ENCODE measurements at places on chromosomes 5 and 9.

GRCh38 chr9:93599571-93600403 is 23.4 kb downstream of the PHF2 start:
- DNase-seq: no peak

GRCh38 chr9:68979538-68980314 is 34.2 kb downstream of the PRKACG start:
- no peak for DNase-seq

DNA sequence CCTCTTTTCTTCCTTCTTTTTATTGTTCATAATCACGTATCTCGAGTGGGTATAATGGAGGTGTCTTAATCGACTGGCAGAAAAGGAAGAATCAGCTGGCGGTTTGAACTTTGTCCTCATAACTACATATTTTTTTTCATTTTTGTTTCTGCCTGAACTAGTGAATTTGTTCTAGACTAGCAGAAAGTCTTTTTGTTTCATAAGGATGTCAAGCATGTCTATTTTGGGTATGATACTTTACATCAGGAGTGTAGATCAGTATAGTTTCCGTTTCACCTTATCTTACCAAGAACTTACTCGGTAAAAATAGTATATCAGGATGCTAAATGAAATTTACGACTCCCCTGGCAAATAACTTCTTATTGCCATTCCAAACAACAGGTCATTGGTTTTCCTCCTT is 278.9 kb downstream of the CHSY3 start:
- DNase-seq: no peak

DNA sequence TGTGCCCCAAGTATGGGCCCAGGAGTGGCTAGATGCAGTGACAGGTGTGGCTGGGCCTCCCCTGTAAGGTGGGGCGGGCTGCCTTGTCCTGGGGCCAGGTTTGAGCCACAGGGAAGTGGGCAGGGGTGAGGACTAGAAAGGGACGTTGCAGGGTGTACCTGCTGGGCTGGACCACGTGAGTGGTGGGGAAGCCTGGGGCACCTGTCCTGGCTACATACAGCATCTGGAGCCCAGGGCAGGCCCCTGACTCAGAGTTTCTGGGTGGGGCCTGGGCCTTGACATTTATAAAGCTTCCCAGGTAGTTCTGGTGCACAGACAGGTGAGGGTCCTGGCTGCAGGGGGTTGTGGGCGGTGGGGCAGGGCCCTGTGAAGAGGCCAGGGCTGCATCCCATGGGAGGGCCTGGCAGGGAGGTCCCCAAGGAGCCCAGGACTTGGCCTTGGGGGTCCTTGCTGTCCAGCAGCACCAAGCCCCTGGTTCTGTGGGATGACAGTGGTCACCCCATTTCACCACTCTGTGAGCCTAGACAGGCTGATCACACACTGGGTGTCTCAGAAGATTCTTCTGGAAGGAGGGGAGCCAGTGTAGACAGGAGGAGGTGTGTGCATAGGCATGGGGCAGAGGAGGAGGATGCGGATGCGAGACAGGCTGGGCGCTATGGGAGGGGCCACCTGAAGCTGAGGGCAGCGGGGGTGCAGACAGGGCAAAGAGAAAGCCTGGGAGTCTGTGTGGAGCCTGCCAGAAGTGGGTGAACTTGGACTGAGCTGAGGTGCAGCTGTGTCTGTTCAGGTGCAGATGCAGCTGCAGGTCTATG is 94.0 kb downstream of the PHF2 start:
- DNase-seq: no peak

GRCh38 chr5:38473008-38473407 is 83.4 kb downstream of the LIFR start:
- no peak for DNase-seq

DNA sequence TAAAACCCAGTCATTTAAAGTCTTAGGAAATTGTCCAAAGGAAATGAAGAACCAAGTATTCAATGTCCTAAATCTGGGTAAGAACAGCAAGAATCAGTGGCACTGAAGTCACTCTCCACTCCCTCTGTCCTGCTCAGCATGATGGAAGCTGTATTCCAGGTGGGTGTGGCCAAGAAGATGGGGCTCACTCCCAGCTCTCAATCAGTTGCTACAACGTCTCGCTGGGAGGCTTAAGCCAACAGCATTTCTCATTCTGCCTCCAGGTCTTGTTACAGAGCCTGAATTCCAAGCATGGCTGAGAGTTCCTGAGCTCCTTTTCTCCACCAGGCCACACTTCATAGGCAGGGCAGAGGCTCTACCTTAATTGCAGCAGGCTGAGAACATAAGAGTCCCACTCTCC is 41.2 kb upstream of the TRIO start:
- DNase-seq: no peak

DNA sequence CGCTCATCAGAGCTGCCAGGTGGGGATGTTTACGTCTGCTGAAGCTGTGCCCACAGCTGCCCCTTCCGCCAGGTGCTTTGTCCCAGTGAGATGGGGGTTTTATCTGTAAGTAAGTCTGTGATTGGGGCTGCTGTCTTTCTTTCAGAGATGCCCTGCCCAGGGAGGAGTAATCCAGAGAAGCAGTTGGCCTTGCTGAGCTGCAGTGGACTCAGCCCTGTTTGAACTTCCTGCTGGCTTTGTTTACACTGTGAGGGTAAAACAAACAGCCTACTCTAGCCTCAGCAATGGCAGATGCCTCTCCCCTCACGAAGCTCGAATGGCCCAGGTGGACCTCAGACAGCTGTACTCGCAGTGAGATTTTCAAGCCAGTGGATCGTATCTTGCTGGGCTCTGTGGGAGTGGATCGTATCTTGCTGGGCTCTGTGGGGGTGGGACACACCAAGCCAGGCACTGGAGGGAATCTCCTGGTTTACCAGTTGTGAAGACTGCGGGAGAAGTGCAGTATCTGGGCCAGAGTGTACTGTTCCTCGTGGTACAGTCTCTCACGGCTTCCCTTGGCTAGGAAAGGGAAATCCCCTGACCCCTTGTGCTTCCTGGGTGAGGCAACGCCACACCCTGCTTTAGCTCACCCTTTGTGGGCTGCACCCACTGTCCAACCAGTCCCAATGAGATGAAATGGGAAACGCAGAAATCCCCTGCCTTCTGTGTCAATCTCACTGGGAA is 530.1 kb upstream of the DMAC1 start:
- no peak for DNase-seq

DNA sequence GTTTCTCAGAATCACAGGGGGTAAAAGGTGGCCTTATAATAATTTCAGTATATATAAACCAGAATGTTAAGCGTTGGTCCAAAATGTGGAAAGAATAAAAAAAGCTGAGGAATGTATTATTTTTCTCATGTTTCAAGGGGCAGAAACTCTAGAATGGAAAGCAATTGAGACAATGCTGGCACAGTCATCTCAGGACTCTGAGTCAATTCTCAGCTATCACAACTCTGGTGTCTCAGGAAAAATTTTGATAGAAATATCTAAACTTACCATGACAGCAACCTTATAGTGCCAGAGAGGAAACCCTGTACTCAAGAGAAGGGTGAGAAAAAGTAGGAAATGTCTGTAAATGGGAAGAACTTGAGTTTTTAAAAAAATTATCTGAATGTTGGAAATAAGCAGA is 1189.4 kb upstream of the NUDT12 start:
- DNase-seq: no peak

- no peak for DNase-seq
These were observed 17.1 kb upstream of the IL6ST start for GRCh38 chr5:56011835-56012234.

DNA sequence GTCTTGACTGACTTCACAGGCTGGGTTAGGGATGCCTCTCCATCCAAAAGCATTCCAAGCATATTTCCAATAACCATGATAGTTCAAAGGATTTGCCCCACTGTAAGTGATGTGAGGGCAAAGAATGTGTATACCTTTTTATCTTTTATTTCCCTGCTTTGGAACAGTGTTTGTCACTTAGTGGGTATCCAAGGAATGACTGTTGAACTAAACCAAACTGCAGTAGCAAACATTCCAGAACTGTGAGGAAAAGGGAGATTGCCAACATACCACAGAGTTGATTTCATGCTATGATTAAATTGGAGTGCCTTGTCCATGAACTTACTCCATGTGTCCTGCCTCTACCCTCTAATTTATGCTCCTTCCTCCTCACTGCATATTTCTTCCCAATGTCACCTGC is 400.0 kb downstream of the KIAA0825 start:
- DNase-seq: no peak

GRCh38 chr9:88816141-88816540 is 175.1 kb upstream of the S1PR3 start:
- no peak for DNase-seq

- DNase-seq: no peak
These were observed 28.1 kb downstream of the NEK6 start for GRCh38 chr9:124285903-124286291.

DNA sequence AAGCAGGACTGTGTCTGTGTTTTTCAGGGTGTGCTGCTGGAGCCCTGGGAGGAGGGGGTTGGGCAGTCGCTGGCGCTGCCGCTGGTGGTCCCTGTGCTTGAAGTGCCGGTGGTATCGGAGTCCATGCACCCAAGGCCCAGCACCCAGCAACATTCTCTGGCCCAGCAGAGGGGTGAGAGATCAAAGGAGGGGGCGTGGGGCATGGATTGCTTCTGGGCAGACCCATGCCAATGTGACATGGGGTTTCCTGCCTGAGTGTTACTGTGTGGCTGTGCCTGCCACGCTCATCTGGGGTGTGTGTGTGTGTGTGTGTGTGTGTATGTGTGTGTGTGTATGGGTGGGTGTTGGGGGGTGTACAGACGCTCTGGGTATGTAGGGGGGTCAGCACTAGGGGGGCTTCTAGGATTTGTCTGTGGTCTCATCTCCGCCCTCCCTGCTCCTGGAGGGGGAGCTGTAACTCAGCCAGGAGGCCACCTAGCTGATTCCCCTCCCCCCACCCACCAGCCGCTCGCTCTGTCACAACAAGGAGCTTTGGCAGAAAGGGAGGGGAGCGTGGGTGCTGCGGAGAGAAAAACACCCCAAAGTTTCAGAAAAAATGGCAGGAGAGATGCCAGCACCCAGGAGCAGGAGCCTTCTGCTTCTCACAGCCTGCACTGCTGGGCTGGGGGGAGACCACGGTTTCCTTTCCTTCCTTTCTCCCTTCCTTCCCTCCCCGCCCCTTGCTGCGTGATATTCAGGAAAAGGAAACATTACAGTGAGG is 35.9 kb upstream of the HSPA9 start:
- DNase-seq: no peak

GRCh38 chr5:3512361-3513095 is 83.1 kb upstream of the IRX1 start:
- DNase-seq: no peak
